ENCODE measurements at places on chromosomes 1 and 21.

DNA sequence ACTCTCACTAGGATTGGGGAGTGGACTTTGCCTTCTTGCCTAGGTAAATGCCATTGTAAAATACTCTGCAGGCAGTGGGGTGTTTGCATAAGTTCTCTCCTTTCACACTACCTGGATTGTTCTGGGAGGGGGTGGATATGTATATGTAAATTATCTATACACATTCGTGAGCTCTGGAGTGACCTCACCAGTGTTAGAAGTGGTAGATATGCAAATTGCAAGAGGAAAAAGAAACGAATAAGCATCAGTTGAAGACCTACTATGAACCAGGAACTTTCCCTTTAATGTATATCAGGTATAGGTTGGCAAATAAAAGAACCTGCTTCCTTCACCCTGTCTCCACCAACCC is 1.5 kb upstream of the ARHGEF11 start:
- no peak for DNase-seq

DNA sequence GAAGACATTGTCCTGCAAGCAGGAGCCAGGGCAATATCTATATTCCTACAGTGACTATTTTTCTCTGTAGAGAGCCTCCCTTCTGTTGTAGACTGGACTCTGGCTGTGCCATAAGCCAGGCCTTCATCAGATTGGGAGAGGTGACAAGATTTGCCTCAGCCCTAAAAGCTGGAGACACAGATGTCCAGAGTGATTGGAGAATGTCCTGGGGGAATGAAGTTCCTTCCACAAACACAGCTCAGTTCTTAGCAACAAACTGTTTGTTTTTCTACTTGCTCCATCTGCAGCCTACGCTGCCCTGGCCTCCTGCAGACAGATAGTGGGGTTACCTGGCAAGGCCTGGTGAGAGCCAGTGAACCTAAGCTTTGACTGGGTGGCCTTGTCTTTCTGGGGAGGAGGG is 29.9 kb upstream of the SNX27 start:
- DNase-seq, result no peak

- no peak for DNase-seq
Observed at GRCh38 chr21:45874716-45875415, 106.7 kb upstream of the COL6A1 start.

- no peak for DNase-seq
Observed at GRCh38 chr1:173549813-173550212, 53.1 kb downstream of the SLC9C2 start.

Measured in RPMI8226 (cell line).